HS-27A (cell line): ENCODE measurements at places on chromosomes 5 and 9.
A peak's percentile ranks its signal among the peaks of the same experiment; 100 is the strongest.

GRCh38 chr5:59760785-59761348 lies 132.7 kb downstream of the PDE4D start:
- DNase-seq = no peak

- DNase-seq = no peak
Measured at GRCh38 chr9:126159430-126160060, 167.1 kb upstream of the MVB12B start.

- no peak for DNase-seq
Measured at GRCh38 chr5:11822598-11822997, 81.6 kb downstream of the CTNND2 start.

DNA sequence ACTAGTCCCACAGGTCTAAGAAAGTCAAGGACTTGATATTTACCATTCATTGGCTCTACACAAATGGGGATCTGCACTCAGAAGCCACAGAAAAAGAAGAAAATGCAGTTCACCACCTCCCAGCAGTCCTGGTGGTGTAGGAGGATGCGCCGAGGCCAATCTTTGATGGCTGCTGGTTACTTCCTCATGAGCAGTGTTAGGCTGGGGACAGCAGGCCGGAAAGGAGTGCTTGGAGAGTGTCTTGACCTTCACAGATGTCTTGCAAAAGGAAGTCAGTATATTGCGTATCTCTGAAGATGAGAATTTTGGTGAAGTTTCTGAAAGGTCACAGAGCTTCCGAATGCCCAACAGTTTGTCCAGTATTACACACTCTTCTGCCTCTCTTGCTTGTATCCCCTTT lies 597.0 kb downstream of the EBF1 start:
- DNase-seq = no peak

GRCh38 chr5:92659246-92659645 lies 921.8 kb downstream of the NR2F1-AS1 start:
- DNase-seq = no peak

DNA sequence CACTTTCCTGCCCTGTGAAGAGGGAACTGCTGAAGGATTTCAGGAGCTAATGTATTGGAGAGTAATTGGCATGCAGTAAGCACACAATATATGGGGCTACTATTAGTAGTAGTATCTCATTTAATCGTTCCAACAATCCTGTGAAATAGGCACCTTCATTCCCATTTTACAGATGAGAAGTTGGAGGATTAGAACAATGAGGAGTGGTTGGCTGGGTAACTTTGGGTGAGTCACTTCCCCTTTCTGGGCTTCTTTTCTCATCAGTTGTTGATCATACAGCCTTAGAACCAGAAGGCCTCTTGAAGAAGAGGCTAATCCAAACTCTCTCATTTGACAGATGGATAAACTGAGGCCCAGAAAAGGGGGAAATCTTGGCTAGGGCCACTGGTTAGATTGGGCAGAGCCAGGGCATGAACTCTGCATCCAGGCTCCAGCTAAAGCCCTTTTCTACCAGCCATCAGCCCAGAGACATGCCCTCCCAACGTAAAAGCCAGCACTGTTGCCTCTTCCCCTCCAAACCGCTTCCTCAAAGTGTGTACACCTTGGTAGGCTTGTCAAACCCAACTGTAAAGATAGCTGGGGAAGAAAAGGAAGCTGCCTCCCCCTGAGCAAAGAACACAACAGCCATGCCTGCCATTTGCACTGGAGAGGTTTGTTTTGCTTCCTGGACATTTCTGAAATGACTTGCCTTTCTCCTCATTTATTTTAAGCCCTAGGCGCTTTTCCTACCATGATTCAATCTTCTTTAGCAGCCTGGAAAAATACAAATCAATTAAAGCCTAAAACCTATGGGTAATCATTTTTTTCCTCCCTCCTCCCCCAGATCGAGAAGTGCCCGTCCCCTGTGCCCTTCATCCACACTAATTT lies 992 bp downstream of the SPACA9 start:
- no peak for DNase-seq

GRCh38 chr5:179955630-179956029 lies 47.9 kb upstream of the TBC1D9B start:
- DNase-seq = no peak

- no peak for DNase-seq
Measured at GRCh38 chr5:158839638-158840037, 260.1 kb downstream of the EBF1 start.

DNA sequence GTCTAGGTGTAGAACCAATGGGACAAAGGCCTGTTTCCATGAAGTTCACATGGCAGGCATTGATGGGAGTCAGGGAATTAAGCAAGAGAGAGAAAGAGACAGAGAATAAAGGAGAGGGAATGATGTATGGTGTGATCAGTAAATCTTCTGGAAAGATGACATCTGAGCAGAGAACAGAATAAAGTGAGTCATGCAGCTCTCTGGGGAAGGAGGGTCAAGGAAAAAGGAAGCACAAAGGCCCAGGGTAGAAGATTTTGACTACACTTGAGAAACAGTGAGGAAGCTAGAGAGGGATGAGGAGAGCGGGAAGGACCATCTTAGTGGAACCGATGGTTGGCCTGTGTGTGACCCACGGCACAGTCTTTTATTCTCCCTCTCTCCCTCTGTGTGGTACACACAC lies 425.9 kb downstream of the SPOCK1 start:
- no peak for DNase-seq

DNA sequence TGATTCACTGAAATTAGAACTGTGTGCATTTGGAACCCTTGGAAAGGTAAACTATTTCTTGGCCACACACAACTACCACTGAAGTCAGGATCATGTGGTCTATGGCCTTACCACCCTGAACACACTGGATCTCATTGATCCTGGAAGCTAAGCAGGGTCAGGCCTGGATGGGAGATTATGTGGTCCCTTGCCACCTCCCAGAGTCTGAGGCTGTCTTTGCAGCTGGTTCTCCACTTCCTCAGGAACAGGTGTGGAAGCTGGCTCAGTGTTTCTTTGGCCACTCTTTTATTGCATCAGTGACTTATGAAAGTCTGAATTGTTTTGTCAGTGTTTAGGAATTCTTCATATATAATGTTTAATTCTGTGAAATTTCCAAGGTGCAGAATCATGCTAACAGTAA lies 89.2 kb downstream of the TEK start:
- DNase-seq = no peak

- DNase-seq = no peak
Measured at GRCh38 chr9:10059044-10059443, 553.8 kb downstream of the PTPRD start.

DNA sequence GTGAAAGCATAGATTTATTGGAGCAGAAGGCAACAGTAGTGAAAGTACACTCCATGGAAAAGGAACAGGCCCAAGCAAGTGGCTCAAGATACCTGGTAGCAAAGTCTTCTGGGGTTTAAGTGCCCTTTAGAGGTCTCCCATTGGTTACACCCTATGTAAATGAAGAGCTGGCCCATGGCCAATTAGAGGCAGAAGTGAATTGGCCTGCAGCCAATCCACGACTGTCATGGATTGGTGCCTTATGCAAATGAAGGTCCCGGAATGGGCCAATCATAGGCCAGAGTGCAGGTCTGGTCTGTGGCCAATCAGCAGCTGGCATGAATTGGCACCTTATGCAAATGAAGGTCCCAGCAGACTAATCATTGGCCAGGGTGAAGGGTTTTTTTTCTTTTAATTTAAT lies 64.2 kb upstream of the PCSK5 start:
- DNase-seq = no peak

DNA sequence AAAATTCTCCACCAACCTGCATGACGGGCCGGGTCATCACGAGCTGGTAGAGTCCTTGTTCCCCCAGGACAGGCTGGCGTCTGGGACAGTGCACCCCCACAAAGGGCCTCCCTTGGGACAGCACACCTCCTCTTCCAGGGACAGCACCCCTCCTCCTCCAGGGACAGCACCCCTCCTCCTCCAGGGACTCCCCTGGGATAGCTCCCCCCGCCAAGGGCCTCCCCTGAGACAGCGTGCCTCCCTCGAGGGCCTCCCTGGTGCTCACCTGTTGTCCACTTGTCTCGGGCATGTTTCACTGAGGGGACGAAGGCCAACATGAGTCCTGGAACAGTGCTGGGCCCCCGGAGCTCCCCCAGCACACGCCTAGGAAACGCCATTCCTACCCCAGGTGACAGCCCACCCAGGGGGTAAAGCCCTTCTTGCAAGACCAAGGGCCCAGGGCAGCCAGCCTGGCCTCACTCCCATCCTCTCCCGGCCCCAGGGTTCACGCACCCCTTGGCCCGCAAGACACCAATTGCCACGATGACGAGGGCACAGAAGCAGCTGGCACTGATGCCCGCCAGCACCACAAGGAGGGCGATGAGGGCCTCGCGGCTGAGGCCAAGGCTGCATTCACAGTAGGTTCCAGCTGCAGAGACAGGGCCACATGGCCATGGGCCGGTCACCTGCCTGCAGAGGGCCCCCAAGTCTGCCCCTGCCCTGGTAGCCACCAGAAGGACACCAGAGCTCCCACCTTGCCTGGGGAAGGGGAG lies 531 bp downstream of the TMEM210 start:
- DNase-seq = no peak

GRCh38 chr5:54713923-54714581 lies 196.5 kb downstream of the SNX18 start:
- no peak for DNase-seq

DNA sequence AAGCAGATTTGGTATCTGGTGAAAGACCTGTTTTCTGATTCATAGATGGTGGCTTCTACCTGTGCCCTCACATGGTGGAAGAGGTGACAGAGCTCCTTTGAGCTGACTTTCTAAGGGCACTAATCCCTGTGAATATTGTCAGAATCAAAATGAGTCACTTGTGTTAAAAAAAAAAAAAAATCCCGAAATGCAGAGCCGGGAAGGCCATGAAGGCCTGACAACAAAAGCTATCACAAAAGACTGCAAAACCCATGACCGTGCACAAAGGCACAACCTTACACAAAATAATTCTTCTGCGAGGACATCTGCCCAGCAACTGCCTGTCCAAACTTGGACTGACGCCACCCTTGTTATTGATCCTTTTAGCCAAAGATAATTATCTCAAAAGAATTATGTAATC lies 19.6 kb upstream of the UBTD2 start:
- no peak for DNase-seq

- no peak for DNase-seq
Measured at GRCh38 chr5:72951671-72952468, 4.0 kb upstream of the FCHO2 start.

GRCh38 chr9:121944711-121945191 lies 148.4 kb downstream of the TTLL11 start:
- DNase-seq = peak; percentile 50

- DNase-seq = peak; percentile 38
Measured at GRCh38 chr9:136947955-136948510, 3.0 kb downstream of the C8G start.

GRCh38 chr5:178991190-178992145 lies 3.7 kb downstream of the GRM6 start:
- DNase-seq = no peak

GRCh38 chr9:120117081-120117480 lies 462.9 kb downstream of the CDK5RAP2 start:
- no peak for DNase-seq

GRCh38 chr9:77831781-77832180 lies 183.7 kb upstream of the GNA14 start:
- DNase-seq = no peak

GRCh38 chr5:153827397-153827796 lies 211.3 kb downstream of the FAM114A2 start:
- no peak for DNase-seq

DNA sequence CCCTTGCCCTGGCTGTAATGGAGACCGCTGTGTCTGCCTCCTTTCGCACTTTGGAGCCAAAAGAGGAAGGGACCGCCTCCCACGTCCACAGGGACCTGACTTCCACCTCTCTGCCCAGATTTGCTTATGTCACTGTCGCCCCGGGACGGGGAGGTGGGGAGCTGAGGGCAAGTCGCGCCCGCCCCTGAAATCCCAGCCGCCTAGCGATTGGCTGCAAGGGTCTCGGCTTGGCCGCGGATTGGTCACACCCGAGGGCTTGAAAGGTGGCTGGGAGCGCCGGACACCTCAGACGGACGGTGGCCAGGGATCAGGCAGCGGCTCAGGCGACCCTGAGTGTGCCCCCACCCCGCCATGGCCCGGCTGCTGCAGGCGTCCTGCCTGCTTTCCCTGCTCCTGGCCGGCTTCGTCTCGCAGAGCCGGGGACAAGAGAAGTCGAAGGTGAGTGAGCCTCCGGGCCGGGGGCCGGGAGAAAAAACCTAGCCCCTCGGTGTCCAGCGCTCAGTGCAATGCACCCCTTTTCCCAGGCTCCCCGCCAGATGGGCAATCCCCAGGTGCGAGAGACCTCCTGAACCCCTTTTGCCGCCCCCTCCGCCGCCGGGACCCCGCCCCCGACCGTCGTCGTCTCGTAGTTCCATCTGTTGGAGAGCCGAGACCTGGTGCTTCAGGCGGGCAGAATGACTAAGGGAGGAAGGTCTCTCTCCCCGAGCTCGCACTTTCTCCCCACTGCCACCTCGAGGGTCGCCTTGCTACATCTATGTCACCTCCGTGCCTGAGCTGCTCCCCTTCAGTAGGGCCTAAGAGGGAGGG lies at the start of gene GPX3:
GPX3 (plus strand) TSS at position 288 of the 807 bp plus-strand sequence; CDS start at position 352, 64 bp downstream.
- no peak for DNase-seq

- DNase-seq = peak; percentile 94
Measured at GRCh38 chr5:65198456-65199120, 283.1 kb downstream of the ADAMTS6 start.

DNA sequence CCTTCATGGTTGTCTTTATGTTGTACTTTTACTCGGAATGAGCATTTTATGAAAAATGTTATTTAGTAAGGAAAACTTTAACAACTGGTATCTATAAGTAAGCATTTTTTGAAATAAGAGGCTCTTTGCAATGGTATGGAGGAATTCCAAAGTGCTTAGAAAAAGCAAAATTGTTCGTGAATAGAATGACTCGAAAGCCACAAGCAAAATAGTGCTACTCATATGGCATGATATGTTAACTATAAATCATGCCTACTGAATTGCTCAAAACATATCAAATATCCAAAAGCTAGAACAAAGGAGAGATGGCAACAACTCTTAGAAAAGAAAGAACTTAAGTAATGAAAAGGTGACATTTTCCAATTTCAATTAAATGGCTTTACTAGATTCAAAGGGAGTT lies 216.3 kb downstream of the KIAA0825 start:
- no peak for DNase-seq

DNA sequence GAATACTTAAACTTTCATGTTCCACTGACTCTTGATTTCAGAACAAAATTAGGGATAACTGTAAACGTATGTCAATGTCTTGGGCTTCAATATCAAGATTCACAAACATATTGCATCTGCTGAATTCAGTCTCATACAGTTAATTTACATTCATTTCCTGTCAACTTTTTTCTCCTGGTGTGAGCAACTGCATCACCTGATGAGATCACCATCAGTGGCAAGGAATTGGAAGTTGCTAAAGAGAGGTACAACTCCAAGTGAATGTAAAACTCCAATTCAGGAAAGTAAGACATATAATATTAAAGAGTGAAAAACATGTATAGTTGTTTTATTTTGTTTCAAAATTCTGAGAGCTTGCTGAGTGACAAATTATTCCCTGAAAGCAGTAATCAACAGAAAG lies 1336.2 kb upstream of the C9orf72 start:
- DNase-seq = no peak
